ENCODE measurements at places on chromosomes 6 and 20.
A peak's percentile ranks its signal among the peaks of the same experiment; 100 is the strongest.

GRCh38 chr6:8387942-8388437 lies 47.4 kb downstream of the SLC35B3 start:
- no peak for DNase-seq

GRCh38 chr6:137832110-137832509 lies 34.9 kb upstream of the TNFAIP3 start:
- DNase-seq = peak; percentile 81

DNA sequence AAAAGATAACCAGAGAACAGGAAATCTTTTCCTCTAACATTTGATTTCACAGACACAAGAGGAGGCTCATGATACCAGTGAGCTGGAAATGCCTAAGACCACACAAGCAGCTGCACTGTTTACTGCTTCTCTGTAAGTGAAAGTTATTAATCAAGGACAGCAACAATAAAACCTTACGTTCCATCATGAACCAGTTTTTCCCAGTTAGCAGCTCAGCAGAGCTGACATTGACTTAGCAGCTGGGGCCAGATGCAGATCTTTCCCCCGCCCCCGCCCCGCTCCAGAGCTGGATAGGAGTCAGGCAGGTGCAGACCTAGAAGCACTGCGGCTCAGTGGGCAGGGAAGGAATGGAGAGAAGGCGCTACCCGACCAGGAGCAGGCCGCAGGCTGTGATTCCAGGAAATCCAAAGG lies 275.2 kb downstream of the GMDS start:
- DNase-seq = no peak

DNA sequence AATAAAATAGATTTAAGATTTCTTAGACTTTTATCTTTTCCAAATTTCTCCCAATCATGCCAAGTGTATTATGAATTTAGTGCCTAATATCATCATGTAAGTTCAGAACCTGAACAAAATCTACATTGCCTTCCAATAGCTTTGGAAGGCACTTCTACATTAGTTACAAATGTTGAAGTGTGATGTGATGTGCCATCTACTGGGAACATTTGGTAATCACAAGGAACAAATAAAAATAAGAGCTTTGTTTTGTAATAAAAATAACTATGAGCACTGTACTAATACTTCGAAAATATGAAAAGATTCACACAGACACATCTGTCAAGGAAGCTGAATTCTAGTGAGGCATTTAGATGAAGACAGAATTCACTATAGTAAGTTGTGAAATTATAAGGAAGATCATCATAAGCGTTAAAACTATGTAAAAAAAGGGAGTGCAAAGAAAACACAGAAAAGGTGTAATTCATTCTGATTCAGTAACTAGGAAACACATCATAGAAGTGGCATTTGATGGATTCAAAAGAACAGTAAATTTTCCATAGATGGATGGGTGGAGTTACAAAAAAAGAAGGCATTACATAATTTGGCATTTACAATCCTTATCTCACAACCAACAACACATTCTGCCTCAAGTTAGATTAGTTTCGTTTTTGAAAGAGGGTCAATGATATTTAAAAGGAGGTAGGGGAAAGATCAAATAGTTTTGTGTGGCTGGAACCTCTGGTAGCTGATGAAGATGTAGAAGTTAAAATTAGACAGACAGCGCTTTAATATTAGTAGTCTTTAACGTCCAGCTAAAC lies 161.0 kb downstream of the ASCC3 start:
- DNase-seq = peak; percentile 37

DNA sequence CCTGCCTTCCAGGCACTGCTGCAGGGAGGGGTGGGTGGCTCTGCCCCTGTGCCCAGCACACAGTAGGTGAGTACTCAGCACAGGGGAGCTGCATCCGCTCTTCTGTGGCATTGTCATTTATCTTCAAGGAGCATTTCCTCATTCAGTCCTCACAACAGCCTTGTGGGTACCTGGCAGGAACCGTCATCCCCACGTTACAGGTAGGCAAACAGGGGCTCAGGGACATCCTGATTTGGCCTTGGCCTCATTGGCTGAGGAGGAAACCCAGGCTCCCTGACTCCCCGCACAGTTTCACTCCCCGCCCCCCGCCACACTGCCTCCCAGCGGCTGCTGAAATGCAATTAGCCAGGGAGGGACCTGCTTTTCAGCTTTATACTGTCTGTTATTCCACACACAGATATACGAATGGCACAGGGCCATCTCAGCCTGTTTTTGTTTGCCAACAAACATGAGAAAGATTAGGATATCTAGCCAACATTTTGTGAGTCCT lies 24.2 kb upstream of the PNPLA1 start:
- no peak for DNase-seq

DNA sequence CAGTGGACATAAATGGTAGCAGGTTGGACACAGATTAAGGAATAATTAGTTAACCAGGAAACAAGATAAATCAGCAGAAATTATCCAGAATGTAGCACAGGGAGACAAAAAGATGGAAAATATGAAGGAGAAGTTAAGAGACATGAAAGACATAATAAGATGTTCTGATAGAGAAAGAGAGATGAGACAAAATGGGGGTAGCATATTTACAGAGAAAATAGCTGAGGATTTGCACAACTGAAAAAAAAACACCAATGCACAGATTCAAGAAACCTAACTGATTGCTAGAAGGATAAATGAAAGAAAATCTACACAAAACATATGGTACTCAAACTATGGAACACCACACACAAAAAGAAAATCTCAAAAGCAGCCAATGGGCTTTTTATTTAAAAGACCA lies 34.6 kb upstream of the TBC1D22B start:
- no peak for DNase-seq

- no peak for DNase-seq
These were observed 9.3 kb upstream of the POU3F2 start for GRCh38 chr6:98824902-98825599.

DNA sequence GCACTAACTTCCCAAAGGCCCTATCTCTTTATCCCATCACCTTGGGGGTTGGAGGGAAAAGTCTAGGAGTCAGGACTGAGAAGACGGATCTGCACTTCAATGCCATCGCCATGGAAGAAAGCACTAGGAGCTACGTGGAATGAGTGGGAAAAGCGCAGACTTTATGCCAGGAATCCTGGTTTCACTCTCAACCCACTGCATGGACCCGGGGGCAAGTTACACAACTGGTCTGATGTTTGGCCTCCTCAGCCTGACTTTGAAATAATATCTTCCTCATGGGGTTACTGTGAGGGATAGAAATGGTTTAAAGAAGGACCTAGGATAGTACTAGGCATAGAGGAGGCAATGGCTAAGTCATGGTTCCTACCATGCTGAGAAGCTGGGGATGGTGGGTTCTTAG lies 13.5 kb upstream of the PSMG4 start:
- DNase-seq = no peak

DNA sequence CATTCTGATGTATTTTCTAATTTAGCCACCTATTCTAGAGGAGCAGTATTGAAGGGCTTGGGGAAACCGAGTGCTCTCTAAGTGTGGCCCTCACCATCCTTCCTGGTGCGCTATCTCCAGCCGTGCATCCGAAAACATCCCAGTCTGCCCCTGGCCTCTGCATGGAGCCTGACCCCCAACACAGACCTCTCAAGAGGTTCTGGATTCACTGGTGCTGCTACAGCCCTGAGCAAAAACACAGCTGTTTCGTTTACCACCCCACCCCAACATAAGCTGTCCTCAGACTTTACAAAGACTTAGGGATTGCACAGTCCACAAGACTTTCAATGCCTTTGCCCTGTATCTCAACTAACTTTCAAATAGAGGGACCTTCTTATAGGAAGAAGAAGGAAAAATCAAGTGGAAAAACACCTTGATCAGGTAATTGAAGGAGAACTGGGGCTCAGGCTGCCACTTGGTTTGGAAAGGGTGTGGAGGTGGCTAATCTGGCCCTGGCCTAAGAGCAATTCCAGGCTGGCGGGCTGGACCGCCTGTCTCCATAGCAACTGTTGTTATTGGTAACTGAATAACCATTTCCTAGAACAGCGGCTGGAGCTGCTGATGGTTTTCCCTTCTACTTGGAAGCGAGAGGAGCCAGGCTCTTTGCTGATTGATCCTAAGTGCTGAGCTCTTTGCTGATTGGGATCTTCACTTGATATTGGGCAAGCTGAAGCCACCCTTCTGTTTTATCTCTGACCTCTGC lies 90.2 kb upstream of the TOX2 start:
- peak; percentile 45 for DNase-seq

- no peak for DNase-seq
These were observed 58.9 kb downstream of the GMDS start for GRCh38 chr6:2186516-2186915.

DNA sequence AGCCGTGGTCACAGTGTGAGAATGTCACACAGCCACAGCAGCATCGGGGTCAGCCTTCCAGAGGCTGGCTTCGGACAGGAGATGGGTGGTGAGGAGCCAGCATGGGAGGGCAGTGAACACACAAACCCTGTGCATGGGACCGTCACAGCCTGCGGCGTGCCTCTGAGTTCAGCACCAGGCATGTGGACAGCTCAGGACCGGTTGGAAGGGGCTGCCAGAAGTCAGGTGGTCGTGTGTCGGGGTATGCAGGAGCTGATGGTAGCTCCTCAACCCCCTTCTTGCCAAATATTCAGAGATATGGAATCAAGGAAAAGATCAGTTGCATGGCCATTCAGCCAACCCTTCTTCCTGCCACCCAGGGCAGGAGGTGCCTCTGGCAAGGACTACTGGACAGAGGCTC lies 28.2 kb downstream of the MYT1 start:
- DNase-seq = no peak

DNA sequence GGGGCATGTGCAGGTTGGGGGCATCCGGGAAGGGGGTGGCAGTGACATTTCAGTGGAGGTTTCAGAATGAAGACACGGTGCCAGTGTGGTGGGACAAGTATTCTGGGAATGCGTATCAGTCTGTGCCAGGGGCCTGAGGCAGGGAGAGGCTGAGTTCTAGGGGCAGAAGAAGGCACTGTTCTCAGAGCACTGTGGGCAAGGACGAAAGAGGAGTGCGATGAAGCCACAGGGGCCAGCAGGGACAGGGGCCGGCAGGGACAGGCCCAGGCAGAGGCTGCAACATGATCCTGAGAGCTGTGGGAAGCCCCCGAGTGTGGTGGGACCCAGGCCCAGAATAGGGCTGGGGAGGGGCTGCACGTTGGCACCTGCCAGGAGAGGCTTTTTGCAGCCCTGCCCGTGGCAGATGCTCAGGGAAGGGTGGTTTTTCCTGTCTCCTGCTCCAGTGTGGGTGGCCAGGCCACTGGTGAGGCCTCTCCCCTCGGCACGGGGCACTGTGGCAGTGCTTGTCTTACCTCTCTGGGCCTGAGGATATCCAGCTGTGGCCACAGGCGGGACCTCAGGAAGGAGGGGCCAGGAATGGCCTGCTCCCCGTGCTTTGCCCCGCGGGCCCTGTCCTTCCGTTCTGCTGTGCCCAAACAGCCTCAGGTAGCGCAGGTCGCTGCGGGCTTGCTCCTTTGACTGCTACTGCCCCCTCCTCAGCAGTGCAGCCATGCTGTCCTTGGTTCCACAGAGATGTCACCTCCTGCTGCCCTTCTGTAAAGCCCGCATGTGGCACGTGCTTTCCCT lies 10.0 kb downstream of the ENTPD6 start:
- DNase-seq = no peak

- no peak for DNase-seq
These were observed 1.8 kb downstream of the RALGAPA2 start for GRCh38 chr20:20710443-20711315.

DNA sequence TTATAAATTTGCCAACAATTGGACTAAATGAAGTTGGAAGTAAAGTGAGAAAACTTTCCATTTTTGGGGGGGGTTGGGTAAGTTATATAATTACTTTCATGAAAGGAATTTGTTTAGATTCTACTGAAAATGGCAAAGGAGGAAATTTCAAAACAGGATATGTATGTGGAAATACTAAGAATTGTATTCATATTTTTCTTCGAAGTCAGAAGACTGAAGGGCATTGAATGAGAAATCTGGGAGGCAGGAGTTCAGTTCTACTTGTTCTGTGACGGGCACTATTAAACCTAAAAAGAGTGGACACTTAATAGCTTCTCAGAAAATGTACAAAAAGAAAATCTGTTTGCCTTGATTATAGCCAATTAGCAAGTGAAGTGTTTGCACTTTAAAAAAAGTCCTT lies 114.7 kb downstream of the PRIM2 start:
- peak; percentile 59 for DNase-seq

DNA sequence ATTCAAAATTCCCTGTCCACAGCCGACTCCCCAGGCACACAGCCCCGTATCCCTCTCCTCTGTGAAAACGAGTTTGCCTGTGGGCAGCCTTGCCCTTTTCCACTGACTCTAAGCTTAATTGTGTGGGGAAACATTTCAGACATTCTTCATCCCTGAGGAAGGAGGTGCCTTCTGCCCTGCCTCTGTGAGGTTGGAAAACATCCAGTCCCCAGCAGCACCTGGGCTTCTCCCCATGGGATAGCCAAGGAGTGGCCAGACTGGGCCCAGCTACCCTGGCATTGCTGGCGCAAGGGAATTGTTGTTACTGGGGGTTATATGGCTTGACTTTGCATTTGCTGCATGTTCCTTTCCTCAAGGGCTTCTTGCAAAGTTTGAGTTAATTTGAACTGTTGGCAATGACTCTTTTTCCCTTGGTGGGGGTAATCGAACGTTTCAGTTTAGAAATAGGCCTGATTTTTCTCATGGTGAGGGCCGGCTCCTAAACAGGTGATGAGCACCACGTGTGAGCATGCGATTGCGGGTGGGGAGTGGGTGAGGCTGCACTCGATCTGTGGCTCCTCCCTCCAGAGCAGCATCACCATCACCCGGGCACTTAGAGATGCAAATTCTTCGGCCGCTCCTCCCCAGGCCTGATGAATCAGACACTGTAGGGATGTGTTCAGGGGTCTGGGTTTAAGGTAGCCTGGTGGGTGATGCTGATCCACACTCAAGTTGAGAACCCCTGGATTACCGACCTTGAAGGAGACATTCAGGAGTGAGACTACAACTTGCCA lies 29.9 kb downstream of the GABRR2 start:
- no peak for DNase-seq

GRCh38 chr20:37596890-37597536 lies 69.3 kb upstream of the BLCAP start:
- no peak for DNase-seq

DNA sequence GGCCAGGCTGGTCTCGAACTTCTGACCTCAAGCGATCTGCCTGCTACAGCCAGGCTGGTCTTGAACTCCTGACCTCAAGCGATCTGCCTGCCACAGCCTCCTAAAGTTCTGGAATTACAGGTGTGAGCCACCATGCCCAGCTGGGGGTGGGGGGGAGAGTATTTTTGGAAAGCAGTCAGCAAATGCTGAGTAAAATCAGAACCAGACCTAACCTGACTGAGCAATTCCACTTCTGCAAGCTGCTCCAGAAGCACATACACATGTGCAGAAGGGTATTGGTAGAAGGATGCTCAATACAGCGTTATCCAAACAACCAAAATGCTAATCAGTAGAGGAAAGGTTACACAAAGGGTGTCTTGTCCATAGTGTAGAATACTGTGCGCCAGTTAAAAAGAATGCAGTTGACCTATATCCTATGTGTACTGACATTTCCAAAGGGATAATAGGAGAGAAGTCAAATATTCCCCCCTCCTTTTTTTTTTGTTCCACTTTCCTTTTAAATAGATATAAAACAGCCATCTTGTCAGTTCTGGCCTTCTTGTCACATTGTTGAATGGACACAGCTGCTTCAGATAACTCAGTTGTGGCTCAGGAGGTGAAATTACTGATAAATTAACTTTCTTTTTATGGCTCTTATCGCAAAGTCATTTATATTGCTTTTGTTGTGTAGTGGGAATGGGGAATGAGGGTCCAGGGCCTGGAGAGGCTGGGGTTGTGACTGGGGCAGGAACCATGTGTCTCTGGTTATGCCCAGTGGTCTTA lies 74.6 kb downstream of the DTD1 start:
- no peak for DNase-seq

- no peak for DNase-seq
These were observed 34.5 kb downstream of the ANKRD6 start for GRCh38 chr6:89467437-89467836.

All from HFFc6 (cell line).